ENCODE measurements at places on chromosomes 3 and 15.

GRCh38 chr3:136067211-136067610 lies 101.7 kb downstream of the PPP2R3A start:
- no peak for DNase-seq

DNA sequence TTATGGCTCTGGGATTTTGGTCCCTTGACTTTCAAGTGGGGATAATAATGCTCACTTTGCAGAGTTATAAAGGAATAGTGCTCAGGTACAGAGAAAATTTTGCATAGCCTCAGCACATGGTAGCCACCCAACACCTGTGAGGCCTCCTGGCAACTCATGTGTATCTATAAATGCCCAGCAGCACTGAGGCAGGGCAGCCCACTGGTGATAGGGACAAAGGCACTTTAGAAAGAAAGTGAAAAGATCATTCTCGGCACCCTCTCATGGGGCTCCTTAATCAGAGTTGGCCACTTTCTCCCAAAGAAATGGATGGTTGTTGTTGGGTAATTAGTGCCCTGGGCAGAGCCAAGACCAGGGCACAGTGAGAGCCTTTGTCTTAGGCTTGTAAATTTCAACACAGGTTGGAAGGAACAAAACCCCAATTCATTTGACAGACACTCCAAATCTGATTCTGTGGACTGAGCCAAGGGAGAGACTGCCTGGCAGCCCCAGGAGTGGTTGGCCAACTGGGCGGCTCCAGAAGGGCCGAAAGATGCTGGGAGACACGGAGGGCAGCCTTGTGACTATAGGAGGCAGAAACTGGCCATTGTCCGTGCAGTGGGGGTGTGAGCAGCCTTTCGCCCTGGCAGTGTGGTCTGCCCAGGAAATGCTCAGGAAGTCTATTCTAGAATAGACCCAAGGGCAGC lies 213.2 kb upstream of the RGMA start:
- DNase-seq: no peak

DNA sequence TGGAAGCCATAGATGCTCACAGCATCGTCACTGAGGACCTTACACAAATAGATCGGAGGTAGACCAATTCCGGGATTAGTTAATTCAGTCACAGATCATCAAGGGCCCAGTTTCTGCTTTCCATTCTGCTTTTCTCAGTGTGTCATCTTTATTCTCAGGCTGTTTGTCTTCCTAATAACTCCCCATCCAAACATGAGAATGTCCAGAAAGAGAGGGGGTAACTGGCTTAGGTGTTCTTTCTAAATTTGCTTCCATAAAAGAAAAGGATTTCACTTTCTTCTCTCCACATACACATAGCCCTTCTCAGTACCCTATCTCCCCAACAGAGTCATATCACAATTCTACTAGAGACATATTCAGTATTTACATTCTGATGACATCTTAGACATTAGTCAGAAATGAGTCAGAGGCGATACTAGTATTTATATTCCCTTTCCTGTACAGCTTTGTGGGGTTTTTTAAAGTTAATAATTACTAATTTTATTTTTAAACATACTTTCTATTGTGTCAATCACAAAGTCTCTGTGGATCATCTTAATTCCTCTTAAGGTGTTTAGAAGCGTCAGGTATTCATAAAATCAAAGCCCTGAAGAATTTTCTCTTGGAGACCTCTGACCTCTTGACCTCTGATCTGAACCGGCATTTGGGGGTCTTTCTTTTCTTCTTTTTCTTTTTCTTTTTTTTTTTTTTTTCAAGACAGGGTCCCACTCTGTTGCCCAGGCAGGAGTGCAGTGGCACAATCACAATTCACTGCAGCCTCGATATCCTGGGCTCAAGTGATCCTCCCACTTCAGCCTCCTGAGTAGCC lies 24.3 kb upstream of the IL12A start:
- DNase-seq: no peak

DNA sequence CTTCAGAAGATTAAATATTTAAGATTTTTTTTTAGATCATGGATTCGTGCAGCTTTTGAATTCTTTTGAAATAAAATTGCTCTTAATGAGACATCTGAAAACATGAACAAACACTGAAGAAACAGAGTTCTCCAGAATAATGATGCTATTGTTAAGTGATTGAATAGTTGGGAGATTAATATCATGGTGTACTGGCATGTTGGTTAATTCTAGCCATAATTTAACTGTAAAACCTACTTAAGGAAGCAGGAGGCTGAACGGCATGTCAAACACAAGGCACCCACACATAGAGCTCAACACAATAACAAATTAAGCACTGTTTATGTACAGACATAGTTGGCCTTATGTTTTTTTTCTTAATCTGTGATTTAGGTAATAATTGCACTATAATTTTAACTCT lies 185.6 kb downstream of the RBMS3 start:
- no peak for DNase-seq

DNA sequence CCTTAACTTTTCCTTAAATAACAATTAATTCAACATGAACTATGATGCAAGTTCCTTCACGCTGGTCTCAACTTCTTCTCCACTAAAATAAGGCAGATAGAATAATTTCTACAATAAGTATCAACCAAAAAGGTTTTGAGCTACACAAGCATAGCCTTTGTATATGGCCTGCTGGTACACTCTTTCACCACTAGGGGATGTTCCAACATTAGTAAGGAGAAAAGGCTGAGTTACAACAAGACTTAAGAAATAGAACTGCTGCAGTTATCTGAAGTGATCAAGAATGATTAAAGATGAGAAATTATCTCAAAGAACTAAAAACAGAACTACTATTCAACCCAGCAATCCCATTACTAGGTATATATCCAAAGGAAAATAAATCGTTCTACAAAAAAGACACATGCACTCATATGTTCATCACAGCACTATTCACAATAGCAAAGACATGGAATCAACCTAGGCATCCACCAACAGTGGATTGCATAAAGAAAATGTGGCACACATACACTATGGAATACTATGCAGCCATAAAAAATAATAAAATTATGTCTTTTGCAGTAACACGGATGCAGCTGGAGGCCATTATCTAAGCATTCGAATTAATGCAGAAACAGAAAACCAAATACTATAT lies 14.4 kb downstream of the ATP13A3 start:
- peak; percentile 58 for DNase-seq

GRCh38 chr15:62075595-62076277 lies 9.0 kb downstream of the C2CD4A start:
- DNase-seq: no peak

DNA sequence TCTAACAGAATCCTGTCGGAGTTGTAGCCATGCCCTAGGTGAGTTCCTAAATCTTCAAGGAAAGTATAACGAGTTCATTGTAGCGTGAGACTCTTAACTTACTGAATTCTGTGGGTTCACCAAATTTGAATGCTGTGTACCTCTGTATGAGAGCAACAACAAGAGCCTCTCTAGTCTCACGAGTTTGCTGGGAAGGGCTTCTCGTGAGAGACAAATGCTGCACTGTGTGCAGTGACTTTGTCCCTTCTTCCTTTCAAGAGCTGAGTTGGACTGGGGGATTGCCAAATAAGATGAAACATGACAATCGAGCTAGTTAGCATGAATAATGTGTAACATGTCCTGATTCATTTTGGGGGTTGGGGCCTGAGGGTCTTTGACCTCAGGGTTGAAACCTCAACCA lies 32.2 kb downstream of the KAT2B start:
- peak; percentile 8 for DNase-seq

DNA sequence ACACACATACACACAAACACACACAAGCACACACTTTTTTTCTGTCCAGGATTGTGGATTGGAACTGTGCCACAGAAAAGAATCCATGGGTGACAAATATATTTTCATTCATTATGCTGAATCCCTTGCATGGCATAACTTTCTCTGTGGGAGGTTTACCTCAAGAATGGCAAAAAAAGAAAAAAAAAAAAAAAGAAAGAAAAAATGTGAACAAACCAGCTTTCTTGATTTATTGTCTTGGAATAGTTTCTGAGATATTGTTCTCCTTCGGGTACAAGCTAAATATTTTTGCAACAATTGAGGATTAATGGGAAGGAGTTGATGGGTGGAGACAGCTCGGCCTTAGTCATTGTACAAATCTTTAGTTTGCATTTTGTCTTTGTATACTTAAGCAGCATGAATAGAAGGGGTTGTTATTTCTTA lies 153.1 kb downstream of the GMNC start:
- no peak for DNase-seq

GRCh38 chr3:156761007-156761406 lies 65.1 kb upstream of the LEKR1 start:
- no peak for DNase-seq

DNA sequence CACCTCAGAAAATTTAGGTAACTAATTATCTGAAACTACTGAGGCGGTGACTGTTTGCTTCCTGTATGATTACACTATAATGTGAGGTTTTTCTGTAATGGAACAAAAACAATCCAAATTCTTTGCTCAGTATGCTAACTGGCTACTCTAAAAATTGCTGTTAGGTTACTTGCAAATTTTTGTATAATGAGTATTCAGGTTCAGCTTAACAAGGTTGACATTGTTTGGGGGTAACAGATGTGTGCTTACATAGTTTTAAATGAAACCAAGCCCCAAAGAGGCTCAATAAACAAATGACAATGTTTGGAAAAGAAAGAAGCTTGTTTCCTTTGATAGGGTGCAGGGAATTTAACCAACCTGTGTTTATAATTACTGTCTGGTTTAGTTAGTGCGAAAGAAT lies 414.5 kb upstream of the MDFIC2 start:
- no peak for DNase-seq

DNA sequence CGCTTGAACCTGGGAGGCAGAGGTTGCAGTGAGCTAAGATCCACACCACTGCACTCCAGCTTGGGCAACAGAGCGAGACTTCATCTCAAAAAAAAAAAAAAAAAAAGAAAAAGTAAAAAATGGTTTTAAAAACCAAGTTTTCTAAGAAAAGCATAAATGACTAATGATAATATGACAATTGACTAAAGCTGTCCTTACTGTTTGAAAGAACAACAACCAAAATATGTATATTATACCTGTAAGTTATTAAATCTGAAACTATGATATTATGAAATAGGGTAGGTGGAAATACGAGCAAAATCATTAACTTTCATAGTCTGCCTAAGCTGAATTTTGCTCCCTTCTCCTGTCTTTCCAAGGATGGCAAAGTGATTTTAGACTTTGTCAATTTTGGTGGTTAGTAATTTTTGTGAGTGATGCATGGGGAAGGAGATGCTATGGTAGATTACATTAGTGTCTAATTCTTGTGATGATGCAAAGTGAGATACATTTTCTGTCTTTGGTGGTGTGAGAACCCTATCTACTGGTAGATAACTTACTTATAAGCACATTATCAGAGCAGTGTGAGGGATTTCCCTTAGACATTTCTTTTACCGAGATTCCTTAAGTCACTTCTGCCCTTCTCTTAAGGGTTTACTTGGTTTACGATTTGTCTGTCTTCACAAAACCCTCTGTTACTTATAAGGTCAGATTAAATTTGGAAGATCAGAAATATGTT lies 10.6 kb upstream of the CHD2 start:
- no peak for DNase-seq

GRCh38 chr3:193711523-193711963 lies 118.5 kb downstream of the OPA1 start:
- peak; percentile 75 for DNase-seq

- no peak for DNase-seq
These were observed 856 bp downstream of the NPAP1 start for GRCh38 chr15:24676431-24676830.

DNA sequence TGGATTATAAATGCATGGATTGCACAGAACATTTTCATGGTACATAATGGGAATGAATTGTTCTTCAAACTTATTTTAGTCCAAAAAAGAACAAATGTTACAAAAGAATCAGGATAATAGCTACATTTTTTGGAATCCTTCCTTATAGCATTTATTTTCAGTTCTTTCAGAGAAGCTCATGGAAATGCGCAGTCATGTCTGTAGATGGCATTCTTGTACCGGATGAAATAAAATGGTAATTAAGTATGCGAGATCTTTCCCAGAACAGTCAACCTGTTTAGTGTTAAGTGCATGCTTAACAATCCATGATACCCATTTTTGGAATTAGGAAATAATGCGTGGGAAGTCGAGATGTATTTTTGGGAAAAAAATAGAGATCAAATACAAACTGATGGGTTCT lies 38.2 kb upstream of the GOLGA8B start:
- peak; percentile 3 for DNase-seq

GRCh38 chr15:48313216-48313615 lies 18.0 kb upstream of the DUT start:
- DNase-seq: no peak

GRCh38 chr3:50447290-50447840 lies 56.1 kb downstream of the CACNA2D2 start:
- DNase-seq: no peak

DNA sequence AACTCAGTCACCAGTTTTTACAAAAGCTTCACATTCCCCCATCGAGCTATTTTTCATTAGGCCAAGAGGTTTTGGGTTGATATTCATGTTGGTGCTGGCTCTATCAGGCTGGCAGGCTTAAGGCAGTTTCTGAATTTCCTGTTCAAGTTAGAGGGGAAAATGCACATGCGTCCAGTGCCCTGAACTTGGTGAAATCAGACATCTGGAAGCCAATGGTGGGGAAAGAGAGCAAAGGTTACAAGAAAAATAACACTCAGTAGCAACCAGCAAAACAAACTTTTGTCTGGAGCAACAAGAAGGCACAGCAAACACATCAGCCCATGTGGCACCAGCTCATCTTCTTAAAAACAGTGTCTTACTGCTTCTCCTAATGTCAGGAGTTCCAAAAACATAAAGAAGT lies 155.6 kb upstream of the TSC22D2 start:
- DNase-seq: peak; percentile 22

DNA sequence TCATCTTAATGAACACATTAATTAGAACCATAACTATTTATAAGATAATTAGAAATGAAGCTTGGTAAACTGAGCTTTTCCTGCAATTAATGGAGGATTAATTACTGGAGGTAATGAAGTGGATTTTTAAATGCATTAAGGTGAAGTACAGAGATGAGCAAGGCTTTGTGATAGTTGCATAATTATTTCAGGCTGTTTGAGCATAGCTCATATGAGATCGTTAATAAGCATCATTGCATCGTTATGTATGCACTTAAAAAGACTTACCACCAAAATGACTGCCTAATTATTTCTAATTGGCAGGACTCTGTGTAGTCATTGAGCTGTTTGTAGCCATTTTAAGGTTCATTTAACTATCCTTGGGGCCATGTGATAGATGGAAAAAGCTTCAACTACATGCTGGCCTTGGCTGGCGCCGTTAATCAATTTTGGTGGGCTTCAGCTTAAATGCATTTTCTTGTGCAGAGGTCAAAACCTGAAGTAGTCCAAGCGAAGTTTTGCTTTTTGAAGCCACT lies 55.3 kb downstream of the RSRC1 start:
- DNase-seq: no peak

GRCh38 chr3:132713977-132714727 lies 8.1 kb downstream of the NPHP3 start:
- DNase-seq: no peak

All from HepG2 (cell line).